Common myeloid progenitor, CD34-positive (primary cell): ENCODE measurements at places on chromosomes 7 and 10.

GRCh38 chr7:153017223-153017622 lies 257.7 kb downstream of the ACTR3B start:
- DNase-seq = no peak

GRCh38 chr7:112346381-112347060 lies 103.7 kb upstream of the IFRD1 start:
- DNase-seq = no peak

DNA sequence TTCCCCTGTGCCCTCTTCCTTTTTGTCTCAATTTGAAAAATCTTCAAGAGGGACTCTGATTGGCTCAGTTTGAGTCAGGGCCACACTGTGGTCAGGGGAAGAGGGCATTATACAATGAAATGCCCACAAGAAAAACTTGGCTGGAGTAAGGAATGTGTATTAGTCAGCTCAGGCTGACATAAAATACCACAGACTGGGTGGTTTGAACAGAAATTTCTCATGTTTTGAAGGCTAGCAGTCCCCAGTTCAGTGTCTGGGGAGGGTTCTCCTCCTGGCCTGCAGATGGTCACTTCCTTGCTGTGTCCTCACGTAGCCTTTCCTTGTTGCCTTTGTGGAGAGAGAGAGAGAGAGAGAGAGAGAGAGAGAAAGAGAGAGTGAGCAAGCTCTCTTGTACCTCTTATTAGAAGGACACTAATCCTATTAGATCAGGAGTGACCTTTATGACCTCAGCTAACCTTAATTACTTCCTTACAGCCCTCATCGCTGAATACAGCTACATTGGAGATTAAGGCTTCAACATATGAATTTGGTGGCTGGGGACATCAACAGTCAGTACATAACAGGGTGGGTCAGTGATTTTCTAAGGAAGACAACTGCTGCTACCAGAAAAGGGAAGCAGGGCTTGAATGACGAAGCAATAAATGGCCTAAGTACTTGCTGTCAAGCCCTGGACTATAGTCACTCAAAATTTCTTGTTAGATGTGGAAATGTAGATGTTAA lies 25.8 kb upstream of the FAM13C start:
- DNase-seq = peak; percentile 61

DNA sequence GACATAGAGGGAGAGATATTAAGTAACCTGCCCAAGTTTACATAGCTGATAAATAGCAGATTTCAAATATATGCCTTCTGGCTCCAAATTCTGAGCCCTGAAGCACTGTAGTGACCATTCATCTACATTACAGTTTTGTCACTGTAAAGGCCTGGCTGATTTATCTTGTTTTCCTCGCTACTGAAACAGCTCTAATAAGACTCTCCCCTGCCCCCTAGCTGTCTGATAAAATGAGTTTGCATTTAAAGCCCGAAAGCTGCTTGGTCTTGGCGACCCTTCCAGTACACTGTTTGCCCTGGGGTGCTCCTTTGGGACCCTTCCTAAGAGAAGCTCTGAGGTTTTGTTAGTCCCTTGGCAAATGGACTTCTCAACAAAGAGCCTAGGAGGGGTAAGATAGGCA lies 59.7 kb upstream of the RAB11FIP2 start:
- DNase-seq = peak; percentile 25

GRCh38 chr10:102185811-102186527 lies 33.8 kb downstream of the NOLC1 start:
- DNase-seq = no peak

GRCh38 chr7:54888067-54888733 lies 129.2 kb upstream of the SEC61G start:
- DNase-seq = no peak

GRCh38 chr7:46754140-46754720 lies 827.7 kb downstream of the TNS3 start:
- DNase-seq = no peak

GRCh38 chr7:80940539-80941207 lies 21.8 kb upstream of the SEMA3C start:
- DNase-seq = no peak

- DNase-seq = no peak
Measured at GRCh38 chr7:135856356-135857144, 107.9 kb upstream of the FAM180A start.

DNA sequence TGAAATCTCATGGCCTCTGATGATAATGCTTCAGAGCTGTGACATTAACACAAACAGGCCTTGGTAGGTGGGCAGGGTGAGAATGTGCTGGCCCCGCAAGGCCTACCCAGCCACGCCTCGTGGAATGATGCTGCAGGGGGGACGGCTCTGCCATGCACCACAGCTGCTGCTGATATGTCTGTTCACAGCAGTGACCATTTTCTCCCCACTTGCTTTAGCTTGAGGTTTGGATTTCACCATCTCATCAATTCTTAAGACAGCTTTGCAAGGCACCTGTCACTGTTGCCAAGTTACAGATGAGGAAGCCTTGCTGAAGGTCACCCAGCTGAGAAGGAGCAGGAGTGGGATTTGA lies 128.3 kb downstream of the PTPN20 start:
- no peak for DNase-seq

GRCh38 chr7:44073664-44074348 lies 8.4 kb upstream of the PGAM2 start:
- DNase-seq = peak; percentile 96

GRCh38 chr10:133379152-133379800 lies at the start of gene PAOX:
PAOX (plus strand) TSS chr10:133379262; CDS start chr10:133379317, 55 bp downstream.
- peak; percentile 63 for DNase-seq

- no peak for DNase-seq
Measured at GRCh38 chr10:29839826-29840515, 205.2 kb upstream of the SVIL start.
